ENCODE measurements at places on chromosomes 3 and 15. TPM values are rescaled to one million over a fixed set of nuclear protein-coding genes. Genes with fewer than 3 reads are reported as not detected.
A peak's percentile ranks its signal among the peaks of the same experiment; 100 is the strongest.

GRCh38 chr15:69951256-69951897 is 146.3 kb downstream of the TLE3 start:
- no peak overlapping the region for H3K4me3 ChIP-seq
- no peaks in the 10 kb centered on the region for H3K4me1 ChIP-seq
- no peak overlapping the region for H3K27ac ChIP-seq
- H3K27me3 ChIP-seq, result no peaks in the 10 kb centered on the region
- H3K36me3 ChIP-seq, result no peaks in the 10 kb centered on the region
- no peak for DNase-seq

THAP10 gene
- 2.8 TPM for polyA plus RNA-seq

DNA sequence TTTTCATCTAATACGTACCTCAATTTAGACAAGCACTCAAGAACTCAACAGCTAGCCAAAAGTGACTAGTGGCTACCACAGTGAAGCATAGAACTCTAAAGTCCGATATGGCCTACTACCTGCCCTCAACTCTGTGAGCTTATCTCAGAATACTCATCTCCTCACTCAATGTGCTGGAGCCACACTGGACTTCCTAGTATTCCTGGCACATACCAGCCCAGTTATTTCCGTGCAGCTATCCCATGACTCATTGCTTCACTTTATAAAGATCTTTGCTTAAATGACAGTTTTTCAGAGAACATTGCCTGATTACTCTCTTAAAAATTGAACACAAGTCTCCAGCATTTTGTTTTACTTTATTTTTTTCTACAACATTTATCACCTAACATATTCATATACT is 524.7 kb downstream of the PYDC2 start:
- no peak for DNase-seq
- no peaks in the 10 kb centered on the region for H3K27me3 ChIP-seq
- no peaks in the 10 kb centered on the region for H3K36me3 ChIP-seq
- no peaks in the 10 kb centered on the region for H3K4me1 ChIP-seq
- H3K4me3 ChIP-seq, result no peak overlapping the region

- no peaks in the 10 kb centered on the region for H3K4me1 ChIP-seq
- DNase-seq, result no peak
- H3K27me3 ChIP-seq, result no peaks in the 10 kb centered on the region
- H3K36me3 ChIP-seq, result no peaks in the 10 kb centered on the region
- H3K4me3 ChIP-seq, result no peak overlapping the region
These were observed 289.2 kb downstream of the ROBO2 start for GRCh38 chr3:77329116-77329515.

DNA sequence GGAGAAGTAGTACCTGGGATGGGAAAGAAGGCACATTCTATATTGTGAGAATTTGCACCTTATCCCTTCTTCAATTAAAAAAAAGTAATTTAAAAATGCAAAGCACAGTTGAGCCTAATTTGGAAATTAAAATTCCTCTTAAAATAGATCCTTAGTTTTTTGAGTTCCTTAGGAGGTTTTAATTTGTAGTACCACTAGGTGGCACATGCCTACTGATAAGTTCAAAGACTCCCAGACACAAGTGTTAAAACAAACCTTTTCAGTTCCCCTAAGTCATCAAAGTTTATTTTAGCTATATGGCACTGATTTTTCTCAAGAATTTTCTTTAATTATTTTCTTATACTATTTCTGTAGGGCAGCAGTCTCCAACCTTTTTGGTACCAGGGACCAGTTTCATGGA is 127.6 kb upstream of the AZI2 start:
- no peaks in the 10 kb centered on the region for H3K27me3 ChIP-seq
- H3K4me3 ChIP-seq, result no peak overlapping the region
- no peaks in the 10 kb centered on the region for H3K36me3 ChIP-seq
- H3K27ac ChIP-seq, result no peak overlapping the region
- H3K4me1 ChIP-seq, result no peaks in the 10 kb centered on the region

FOXP1 gene
- polyA plus RNA-seq, result 13.9 TPM

CSPG5 gene
- polyA plus RNA-seq, result 2.7 TPM

DNA sequence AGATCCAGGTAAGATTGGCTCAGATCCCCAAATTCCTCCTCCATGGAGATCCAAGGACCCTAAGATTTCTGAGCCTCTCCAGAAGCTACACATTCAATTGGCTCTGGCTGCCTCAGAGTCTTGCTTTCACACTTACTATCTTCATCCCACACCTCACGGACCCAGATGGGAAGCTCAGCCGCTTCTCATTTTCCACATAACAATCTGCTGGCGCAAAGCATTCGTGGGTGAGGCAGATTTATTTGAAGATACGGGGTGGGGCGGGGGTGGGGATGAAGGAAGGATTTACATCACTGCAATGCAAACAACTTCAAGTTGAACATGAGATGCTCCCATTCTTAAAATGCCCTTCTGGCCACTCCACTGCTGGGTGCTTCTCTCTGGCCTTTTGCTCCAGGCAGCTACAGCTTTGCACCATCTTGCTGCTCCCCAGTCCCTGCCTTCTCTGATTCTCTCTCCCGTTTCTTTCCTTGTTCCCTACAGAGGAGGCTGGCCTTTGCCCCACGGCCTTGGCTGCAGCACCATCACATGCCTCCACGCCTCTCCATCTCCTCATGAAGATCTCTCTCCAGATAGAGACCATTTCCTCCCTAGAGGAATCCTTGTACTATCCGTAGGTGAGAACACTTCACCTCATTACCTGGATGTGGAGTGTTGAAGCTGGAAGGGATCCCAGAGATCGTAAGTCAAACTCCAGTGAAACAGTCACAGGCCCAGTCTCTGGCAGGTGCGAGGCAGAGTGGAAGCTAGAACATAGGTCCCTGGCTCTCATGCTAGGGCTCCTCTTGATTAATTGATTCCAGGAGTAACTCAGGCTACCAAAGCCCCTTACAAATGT is 175.9 kb downstream of the RPLP1 start:
- no peak for DNase-seq
- H3K27me3 ChIP-seq, result no peaks in the 10 kb centered on the region
- no peak overlapping the region for H3K27ac ChIP-seq
- no peak overlapping the region for H3K4me3 ChIP-seq
- no peaks in the 10 kb centered on the region for H3K4me1 ChIP-seq

DNA sequence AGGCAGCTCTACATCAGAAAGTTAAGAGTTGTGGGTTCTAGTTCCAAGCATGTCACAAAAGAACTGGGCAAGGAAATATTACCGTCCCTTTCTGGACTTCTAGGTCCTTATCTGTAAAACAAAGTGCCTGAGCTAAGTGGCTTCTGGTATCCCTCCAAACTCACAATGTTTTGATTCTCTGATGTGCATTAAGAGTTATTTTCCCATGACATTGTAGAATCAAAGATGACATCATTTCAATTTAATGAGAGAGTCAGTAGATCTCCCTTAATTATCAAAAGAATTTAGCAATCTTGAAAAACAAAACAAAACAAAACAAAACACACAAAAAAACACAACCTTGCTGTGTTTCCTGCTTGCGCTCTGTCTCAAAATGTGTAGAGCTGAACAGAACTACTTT is 88.7 kb downstream of the DUT start:
- H3K4me3 ChIP-seq, result no peak overlapping the region
- no peaks in the 10 kb centered on the region for H3K27me3 ChIP-seq
- H3K36me3 ChIP-seq, result no peaks in the 10 kb centered on the region
- H3K4me1 ChIP-seq, result peaks cover 2% of the 10 kb centered on the region
- no peak overlapping the region for H3K27ac ChIP-seq

STRA6 gene
- 21.0 TPM for polyA plus RNA-seq

WDR72 gene
- polyA plus RNA-seq, result 1.6 TPM

GOLGA8B gene
- polyA plus RNA-seq, result 14.0 TPM

GRCh38 chr15:45795440-45796069 is 160.7 kb downstream of the SQOR start:
- no peak overlapping the region for H3K27ac ChIP-seq
- no peaks in the 10 kb centered on the region for H3K36me3 ChIP-seq
- H3K4me1 ChIP-seq, result no peaks in the 10 kb centered on the region
- peak; percentile 25 for DNase-seq

DNA sequence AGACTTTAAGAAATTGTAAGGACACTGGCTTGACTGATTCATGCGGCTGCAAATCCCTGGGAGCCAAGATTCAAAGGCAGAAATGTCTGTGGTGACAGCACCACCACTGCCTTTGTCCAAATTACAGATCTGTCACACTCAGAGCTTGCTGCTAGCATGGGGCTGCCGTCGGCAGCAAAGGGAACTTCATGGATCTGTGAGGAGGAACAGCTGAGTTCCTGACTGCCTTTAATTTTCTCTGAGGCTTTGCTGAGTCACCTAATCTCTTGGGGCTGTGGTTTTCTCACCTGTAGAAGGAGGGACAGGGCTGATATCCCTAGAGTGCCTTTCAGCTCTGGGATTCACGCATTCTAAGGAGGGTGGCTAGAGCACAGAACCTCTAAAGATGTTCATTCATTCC is 4.1 kb upstream of the PAK6 start:
- no peaks in the 10 kb centered on the region for H3K27me3 ChIP-seq
- no peak overlapping the region for H3K27ac ChIP-seq
- H3K36me3 ChIP-seq, result no peaks in the 10 kb centered on the region
- H3K4me1 ChIP-seq, result peaks cover 15% of the 10 kb centered on the region
- no peak for DNase-seq

- no peaks in the 10 kb centered on the region for H3K27me3 ChIP-seq
- DNase-seq, result no peak
- no peaks in the 10 kb centered on the region for H3K4me1 ChIP-seq
- no peak overlapping the region for H3K27ac ChIP-seq
- peaks cover 19% of the 10 kb centered on the region for H3K36me3 ChIP-seq
These were observed 30.5 kb upstream of the APH1B start for GRCh38 chr15:63246691-63247469.

GRCh38 chr3:123365450-123366143 is 83.3 kb downstream of the ADCY5 start:
- no peak for DNase-seq
- peaks cover 2% of the 10 kb centered on the region for H3K4me1 ChIP-seq
- H3K27ac ChIP-seq, result no peak overlapping the region
- H3K27me3 ChIP-seq, result no peaks in the 10 kb centered on the region
- H3K36me3 ChIP-seq, result no peaks in the 10 kb centered on the region

DNA sequence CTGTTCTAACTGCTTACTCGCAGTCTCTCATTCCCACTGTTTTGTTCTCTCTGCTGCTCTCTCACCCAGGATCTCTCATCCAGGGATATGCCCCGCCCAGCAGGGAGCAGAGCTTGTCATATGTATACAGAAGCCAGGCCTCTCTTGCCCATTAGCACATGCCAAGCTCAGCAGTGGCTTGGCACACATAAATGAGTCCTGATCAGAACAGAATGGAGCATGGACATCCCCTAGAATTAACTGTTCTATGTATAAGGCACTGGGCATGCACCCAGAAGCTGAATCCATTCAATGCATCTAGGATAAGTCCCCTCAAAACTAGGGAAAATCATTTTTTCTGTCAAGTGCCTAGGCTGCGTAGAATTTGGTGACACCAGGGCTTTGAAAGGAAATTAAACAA is 61.6 kb downstream of the IGSF11 start:
- no peaks in the 10 kb centered on the region for H3K4me1 ChIP-seq
- H3K27ac ChIP-seq, result no peak overlapping the region
- H3K36me3 ChIP-seq, result no peaks in the 10 kb centered on the region
- no peaks in the 10 kb centered on the region for H3K27me3 ChIP-seq

DNA sequence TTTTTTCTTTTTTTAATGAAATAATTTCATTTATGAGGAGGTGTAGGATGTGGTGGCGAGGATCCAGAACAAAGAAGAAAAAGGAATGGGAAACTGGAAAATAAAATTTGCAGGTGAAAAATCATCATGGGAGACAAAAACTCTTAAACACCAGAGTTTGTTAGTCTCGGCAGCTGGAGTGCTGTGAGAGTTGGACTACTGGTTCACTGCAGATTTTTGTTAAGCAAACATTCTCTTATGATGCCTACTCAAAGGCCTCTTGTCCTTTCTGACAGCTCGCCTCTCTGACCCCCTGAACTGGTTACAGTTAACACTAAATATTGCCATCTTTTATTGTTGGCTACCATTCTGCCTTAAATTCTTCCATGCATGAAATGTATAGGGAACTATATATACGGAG is 152.4 kb upstream of the DPH6 start:
- no peaks in the 10 kb centered on the region for H3K27me3 ChIP-seq
- H3K27ac ChIP-seq, result no peak overlapping the region
- no peak overlapping the region for H3K4me3 ChIP-seq
- no peak for DNase-seq
- no peaks in the 10 kb centered on the region for H3K36me3 ChIP-seq

GRCh38 chr3:52323526-52324295 is 7.6 kb downstream of the DNAH1 start:
- no peak overlapping the region for H3K4me3 ChIP-seq
- no peak overlapping the region for H3K27ac ChIP-seq
- no peaks in the 10 kb centered on the region for H3K4me1 ChIP-seq
- DNase-seq, result no peak
- no peaks in the 10 kb centered on the region for H3K36me3 ChIP-seq

- H3K27me3 ChIP-seq, result no peaks in the 10 kb centered on the region
- no peak overlapping the region for H3K4me3 ChIP-seq
- H3K36me3 ChIP-seq, result no peaks in the 10 kb centered on the region
- H3K4me1 ChIP-seq, result no peaks in the 10 kb centered on the region
- H3K27ac ChIP-seq, result no peak overlapping the region
- DNase-seq, result no peak
These were observed 534.7 kb upstream of the CBLB start for GRCh38 chr3:106403371-106404145.

DNA sequence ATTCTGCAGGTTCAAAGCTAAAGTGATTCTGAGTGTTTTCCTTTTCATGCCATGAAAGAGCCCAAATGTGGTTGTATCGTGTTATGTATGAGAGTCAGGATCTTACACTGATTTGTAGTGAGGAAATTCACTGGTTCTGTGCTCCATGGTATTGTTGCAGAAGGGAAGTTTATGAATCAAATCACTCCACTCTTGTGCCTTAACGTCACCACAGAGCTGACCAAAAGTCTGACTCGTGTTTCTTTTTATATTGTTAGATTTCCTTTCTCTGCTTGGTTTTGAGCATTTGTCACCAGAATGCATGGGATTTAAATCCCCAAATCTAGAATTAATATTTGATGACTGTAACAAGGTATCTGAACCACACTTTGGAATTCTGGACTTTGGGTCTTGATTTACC is 29.1 kb upstream of the SLC30A4 start:
- H3K4me1 ChIP-seq, result no peaks in the 10 kb centered on the region
- DNase-seq, result no peak
- H3K36me3 ChIP-seq, result no peaks in the 10 kb centered on the region
- H3K27ac ChIP-seq, result no peak overlapping the region
- H3K27me3 ChIP-seq, result no peaks in the 10 kb centered on the region

- no peak overlapping the region for H3K27ac ChIP-seq
- no peaks in the 10 kb centered on the region for H3K36me3 ChIP-seq
- no peak overlapping the region for H3K4me3 ChIP-seq
These were observed 242.0 kb upstream of the FEZF2 start for GRCh38 chr3:62615258-62615849.

DNA sequence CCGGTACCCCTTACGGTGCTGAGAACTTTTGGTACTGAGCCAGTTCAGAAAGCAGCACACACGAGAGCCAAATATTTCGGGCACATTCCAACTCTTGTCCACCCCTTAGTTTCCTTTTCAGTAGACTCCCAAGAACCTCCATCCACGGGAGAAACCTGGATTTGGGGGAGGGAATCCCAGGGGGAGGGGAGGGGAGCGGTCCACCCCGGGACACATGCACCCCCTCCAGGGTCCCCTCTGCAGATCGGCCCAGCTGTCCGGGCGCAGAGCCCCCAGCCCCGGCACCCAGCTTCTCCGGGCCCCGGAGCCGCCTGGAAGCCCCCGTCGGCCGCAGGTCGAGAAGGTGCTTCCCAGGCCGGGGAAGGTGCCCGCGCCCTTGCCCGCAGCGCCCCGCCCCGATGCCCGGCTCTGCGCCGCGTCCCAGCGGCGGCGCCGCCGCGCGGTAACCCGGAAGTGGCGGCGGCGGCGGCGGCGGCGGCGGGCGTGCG is 455 bp upstream of the ABHD17C start:
- no peaks in the 10 kb centered on the region for H3K36me3 ChIP-seq
- peaks cover 9% of the 10 kb centered on the region for H3K4me1 ChIP-seq
- no peak overlapping the region for H3K27ac ChIP-seq
- no peak for DNase-seq
- H3K27me3 ChIP-seq, result peaks cover 22% of the 10 kb centered on the region
- peak overlapping the region; percentile 51 for H3K4me3 ChIP-seq
